NT2/D1 (cell line): ENCODE measurements at places on chromosomes 11 and 22.

DNA sequence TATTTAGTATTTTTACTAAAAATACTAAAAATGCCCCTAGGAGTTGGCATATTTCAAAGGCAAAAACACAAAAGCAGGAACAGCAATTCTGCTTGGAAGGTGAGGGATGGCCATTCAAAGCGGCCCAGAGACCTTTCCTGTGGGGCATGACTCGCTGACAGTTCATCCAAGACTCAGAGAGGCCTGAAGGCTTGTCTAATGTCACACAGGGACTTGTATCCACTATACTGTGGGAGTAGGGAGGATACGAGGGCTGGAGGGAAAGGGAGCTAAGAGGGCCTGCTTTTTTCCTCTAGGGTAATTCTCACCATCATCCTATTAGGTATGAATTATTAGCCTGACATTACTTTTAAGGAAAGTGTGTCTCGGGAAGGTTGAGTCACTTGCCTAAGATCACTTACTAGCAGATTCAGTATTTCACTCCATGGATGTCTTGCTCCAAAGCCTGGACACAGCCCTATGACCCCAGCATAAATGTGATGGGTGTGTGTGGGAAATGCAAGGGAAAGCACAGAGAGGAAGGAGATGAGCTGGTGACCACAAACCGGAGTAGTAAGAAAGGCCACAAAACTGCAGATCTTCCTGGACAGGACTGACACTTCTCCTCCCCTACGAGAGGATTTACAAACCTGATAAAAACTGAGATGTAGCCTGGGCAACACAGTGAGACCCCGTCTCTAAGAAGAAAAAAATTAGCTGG is 16.7 kb upstream of the UCP3 start:
- DNase-seq, result no peak

DNA sequence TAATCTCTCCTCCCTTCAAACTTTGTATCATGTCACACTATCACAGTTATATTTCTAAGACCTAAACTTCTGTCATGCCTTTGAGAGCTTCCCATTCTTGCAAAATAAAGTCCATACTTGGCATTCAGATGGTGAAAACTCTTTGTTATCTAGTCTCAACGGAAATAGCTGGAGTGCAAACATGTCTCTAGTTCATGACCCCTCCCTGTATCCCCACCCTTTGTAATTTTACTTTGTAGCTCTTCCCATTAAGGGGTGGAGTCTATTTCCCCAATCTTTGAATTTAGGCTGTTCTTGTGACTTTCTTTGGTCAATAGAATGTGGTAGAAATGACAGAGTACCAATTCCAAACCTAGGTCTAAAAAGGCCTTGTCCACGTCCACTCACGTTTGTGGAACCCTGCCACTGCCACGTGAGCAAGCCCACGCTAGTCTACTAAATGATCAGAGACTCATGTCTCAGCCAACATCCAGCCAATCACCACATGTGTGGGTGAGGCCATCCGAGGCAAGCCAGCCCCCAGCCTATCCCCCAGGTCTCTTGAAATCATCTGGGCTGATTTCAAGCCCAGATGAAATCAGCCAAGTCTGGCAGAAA is 23.4 kb downstream of the SLN start:
- no peak for DNase-seq

GRCh38 chr11:83702796-83703195 is 416.6 kb upstream of the CCDC90B start:
- DNase-seq, result no peak

DNA sequence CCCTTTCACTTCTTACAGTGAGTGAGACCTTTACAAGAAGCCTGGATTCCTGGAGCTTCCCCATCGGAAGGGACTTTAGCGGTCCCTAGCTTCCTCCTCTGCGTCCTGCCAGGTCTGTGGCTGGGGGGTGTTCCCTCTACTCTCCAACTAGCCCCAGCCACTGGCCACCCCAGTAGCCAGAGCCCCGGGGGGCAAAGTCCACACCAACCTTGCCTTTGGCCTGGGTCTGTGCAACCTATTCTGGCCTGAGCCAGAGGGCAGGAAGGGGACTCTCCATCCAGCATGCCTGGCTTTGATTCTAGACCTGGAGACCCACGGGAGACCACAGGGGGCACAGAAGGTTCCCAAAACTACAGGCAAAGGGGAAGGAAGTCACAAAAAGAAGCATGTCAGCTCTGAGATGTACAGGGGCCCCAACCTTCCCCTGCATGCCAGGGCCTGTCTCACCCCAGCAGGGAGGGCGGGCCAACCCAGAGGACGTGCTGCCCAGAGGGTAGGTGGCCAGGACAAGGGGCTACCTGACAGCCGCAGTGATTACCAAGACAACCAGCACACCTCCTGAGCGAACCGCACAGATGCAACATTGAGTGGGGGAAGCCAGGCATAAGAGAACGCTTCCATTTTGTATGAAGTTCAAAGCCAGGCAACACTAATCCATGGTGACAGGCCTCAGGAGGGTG is 52.4 kb downstream of the DSCAML1 start:
- no peak for DNase-seq

- no peak for DNase-seq
Observed at GRCh38 chr11:2670541-2671100, 29.2 kb downstream of the KCNQ1OT1 start.

DNA sequence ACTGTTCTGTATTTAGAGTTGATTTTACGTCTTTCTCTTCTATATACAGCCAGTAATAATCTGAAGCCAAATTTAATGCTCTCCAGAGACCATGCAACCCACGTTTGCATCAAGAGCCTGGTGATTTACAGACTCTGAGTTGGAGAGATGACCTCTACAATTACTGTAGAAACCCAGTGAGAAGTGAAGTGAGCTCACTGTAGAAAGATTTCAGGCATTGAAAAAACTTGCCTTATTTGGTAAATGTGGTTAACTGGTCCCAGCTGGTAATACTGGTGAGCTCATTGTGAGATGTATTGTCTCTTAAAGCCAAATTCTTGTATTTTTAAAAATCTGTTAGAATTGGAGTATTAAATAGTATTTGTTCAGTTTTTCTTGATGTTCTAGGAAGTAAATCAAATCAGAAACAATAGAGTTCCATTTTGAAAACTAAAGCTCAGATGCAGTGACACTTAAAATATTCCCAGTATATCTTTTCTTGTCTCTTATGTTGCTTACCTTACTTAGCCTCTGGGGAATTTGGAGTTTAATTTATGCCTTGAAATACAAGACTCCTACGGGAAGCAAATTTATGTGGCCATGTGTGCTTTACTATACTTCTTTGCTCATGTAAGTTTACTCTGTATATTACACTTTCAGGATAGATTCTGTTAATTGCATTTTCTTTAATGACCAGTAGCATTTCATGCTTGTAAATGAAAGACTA is 189.9 kb downstream of the ARHGAP42 start:
- no peak for DNase-seq

DNA sequence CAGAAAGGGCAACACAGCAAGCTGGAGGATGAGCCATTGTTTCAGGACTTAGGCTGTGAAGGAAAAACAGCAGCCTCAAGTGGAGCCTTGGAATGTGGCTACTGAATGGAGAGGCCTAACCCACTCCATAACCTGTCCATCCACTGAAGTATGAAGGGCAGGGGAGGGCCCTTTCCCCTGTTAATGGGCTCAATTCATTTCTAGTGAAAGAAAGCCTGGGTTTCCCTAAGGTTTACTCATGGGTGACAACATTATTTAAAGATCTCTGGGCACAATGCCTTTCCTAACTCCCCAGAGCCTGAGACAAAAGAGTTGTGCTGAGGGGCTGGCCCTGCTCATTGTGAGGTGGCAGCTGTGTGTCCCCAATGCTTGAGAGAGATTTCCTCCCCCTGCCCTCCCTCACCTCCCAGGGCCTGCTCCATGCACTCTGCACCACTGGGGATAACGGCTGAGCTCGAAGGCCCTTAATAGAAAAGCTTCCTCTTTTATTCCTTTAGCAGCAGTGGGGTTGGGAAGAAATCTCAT is 83.8 kb downstream of the ME3 start:
- DNase-seq, result no peak

- DNase-seq, result peak; percentile 89
Observed at GRCh38 chr22:39388261-39389011, 11.1 kb upstream of the TAB1 start.

DNA sequence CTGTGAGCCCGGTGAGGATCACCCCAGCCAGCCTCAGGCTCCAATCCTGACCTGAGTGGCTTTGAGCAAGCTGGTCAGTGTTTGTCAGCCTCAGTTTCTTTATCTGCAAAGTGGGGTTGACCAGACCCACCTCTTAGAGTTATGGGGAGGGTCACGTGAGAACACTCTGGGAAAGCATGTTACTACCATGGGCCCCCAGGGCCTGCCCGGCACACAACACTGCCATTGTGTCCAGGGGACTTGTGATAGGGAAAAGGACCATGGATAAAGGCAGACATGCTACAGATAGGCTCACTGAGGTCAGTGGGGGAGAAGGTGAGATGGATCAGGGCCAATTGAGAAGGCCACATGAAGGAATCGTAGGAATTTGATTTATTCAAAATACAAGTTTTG is 32.1 kb upstream of the SUSD2 start:
- no peak for DNase-seq

DNA sequence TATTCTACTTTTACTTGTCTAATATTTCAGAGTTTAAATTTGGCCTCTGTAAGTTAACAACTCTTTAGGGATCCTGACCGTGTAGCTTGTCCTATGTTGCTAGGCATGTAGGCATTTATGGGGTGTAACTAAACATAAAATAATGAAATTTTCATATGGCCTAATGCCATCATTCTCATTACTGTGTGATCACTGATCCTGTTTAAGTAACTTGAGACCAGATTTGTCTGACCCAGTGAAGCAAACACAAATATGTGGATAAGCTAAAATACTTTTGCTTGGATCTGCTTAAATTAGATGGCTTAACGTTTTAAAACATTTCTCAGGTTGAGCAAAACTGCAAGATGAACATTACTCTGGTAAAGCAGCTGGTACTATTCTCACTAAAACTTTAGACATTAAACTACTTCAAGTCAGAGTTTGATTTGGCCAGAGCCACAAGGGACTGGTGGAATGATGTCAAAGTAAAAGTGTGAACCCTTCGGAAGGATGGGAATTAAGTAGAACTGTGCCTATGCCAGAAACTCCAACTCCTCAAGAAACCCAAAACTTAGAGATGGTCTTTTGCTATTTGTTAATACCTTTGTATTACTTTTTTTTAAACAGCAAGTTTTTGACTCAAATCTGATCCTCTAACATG is 12.5 kb downstream of the QSER1 start:
- no peak for DNase-seq

- DNase-seq, result no peak
Observed at GRCh38 chr11:83014951-83015350, 56.7 kb downstream of the RAB30 start.

DNA sequence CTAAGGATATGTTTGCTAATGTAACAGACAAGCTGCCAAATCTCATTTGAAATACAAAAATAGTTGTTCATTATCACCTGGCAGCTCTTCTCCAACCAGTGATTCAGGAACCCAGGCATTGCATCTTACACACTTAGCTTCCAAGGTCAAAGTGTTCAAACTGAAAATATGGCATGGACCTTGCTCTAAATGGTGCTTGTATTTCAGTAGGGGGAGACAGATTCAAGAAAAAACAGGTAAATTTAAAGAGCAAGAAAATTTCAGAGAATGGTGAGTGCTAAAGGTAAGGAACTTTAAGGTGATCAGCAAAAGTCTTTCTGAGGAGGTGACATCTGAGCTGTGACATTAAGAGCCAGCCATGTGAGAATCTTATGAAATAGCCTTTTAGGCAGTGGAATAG is 82.8 kb upstream of the E2F8 start:
- DNase-seq, result no peak

DNA sequence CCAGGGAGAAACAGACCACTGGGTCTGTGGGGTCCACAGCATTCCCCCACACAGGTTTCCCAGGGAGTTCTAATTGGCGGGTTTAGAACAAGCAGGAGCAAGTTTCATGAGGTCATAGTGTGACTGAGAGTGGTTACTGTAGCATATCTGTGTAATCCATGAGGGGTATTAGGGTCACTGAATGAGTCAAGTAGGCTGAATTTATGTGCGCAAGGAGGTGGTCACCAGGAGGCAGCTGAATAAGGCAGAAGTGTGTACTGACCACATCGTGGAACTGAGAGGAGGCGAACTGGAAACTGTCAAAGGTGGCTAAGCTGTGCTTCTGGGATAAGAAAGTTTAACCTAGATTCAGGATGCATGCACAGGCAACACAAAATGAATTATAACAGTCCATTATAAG is 876.0 kb downstream of the METTL15 start:
- DNase-seq, result no peak

DNA sequence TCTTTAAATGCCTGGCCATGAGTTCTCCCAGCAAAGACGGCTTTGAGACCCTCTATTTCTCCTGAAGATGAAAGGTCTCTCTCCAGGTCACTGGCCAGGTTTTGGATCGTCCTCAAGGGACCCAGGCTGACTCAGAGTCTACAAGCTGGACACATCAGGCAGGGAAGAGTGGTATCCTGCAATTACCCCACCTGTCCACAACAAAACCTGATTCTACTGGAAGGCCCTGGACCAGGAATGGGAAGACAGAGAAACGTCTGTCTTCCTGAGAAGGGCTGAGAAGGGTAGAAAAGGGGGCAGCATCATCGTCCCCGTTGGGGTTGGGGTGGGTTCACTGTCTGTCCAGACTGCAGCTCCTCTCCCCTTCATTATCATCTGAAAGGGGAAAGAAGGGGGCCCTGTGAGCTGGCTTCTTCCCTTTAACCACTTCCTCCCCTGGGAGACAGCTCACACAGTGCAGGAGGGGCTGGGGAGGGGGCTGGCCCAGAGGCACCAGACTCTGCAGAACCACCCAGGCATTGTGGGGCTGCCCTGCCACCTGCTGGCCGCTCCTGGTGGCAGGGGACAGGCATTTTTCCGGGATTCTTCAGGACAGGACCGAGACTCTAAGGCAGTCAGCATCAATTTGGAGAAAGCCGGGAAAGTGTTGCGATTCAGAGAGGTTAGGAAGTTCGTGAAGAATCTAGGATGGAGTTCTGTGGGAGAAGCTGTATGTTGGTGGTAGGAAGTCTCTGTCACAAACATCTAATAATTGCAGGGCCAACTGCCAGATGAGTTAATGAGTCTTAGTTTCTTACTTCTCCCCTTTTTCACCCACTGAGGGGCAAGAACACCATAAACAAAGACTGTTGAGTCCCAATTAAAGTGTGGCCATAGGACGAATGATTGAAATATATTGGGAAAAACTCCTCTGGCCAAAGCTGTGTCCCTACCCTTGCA is 57.6 kb downstream of the SYN3 start:
- DNase-seq, result peak; percentile 60

- no peak for DNase-seq
Observed at GRCh38 chr11:18618342-18619025, 15.7 kb downstream of the SPTY2D1 start.

DNA sequence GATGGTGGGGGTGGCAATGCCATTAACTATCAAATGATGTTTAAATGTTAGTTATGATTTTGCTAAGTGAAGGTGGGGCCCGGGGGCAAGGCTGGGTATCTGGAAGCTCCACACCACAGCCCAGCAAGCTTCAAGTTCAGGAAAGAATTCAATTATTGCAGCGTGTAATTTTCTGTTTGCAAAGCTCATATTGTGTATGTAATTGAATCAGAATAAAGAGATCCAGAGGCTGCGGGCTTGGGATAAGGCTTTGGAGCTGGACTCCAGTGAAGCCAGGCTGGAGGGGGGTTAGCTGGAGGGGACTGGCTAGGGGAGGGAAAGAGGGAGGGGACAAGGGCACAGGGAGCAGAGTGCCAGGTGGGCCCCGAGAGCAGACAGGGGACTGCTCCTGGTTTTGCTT is 557.1 kb upstream of the CADM1 start:
- no peak for DNase-seq

- DNase-seq, result no peak
Observed at GRCh38 chr11:94673386-94673785, 94.8 kb upstream of the AMOTL1 start.

GRCh38 chr11:5279471-5280090 is 9.8 kb upstream of the HBE1 start:
- no peak for DNase-seq

- DNase-seq, result no peak
Observed at GRCh38 chr11:47775240-47775869, 8.2 kb upstream of the FNBP4 start.

- DNase-seq, result peak; percentile 75
Observed at GRCh38 chr11:117816151-117816741, 8.3 kb downstream of the FXYD2 start.
